ENCODE measurements at places on chromosomes 1 and 21. TPM values are rescaled to one million over a fixed set of nuclear protein-coding genes. Genes with fewer than 3 reads are reported as not detected.
A peak's percentile ranks its signal among the peaks of the same experiment; 100 is the strongest.

GRCh38 chr1:905071-905749, 18.5 kb upstream of the SAMD11 start:
- no peak for DNase-seq

- no peak for DNase-seq
Observed at GRCh38 chr1:168821434-168821833, 92.4 kb upstream of the DPT start.

DNA sequence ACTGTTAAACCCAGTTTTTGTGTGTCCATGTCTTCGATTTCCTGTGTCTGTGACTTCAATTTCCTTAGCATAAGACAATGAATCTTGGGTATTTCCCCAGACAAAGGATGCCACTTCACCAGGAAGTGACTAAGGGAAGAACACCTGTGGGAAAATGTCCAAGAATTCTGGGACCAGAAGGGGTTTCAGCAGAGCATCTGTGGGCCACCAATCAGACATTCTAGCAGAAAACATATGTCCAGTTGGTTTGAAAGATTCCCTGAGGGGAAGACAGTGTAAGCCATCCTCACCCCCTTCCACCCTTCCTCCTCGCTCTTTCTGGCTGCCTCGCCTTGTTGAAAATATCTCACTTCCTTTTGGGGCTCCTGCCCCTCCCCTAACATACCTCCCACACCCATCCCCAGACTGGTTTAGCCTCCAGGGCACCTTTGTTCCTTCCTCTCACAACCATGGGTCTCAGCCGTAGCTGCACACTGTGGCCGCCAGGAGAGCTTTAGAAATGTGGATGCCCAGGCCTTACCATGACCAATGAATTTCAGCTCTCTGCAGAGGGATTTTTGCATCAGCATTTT, 25.5 kb upstream of the IFNAR1 start:
- DNase-seq, result no peak

- no peak for DNase-seq
Observed at GRCh38 chr1:185936641-185937040, 202.4 kb downstream of the HMCN1 start.

DNA sequence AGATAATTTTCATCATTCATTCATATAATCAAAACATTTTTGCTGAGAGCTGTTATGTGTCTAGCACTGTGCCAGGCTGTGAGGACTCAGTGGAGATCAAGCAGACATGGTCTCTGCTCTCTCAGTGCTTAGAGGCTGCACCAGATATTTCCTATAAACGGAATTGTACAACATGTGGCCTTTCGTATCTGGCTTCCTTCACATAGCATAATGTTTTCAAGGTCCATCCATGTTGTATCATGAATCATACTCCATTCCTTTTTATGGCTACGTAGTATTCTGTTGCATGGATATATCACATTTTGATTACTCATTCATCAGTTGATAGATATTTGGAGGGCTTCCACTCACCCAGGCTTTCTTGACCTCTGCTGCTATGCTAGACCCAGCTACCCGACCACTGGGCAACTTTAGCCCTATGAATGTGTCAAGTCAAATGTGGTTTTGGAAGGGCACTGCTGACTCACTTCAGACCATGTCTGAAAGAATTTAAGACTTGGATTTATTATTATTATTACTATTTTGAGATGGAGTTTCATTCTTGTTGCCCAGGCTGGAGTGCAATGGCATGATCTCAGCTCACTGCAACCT, 18.5 kb downstream of the NCF2 start:
- peak; percentile 16 for DNase-seq

DNA sequence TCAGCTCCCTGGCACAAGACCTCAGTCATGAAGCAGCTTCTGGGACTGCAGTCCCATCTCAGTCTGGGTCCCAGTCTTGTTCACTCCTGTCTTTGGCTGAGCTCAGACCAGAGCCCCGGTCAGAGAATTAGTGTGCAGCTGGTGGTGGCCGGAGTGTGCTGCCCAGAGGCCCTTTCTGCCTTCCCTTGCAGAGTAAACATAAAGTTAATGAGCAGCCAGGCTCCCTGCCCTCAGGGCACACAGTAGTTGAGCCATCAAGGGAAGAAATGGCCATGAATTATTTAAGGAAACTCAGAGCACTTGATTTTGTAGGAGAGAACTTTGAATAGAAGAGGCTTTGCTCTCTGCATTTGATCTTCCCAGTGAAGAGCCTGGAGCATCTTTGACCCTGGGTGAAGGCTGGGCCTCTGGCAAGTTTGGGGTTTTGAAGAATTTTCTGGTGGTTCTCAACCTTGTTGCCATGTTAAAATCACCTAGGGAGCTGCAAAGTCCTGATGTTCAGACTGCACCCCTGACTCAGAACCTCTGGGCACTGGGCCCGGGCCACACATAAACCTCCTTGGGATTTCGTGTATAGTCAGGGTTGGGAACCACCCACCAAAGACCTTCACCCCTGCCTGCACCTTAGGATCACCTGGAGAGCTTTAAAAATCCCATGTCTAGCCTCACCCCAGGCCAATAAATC, 26.4 kb upstream of the SELENON start:
- DNase-seq, result peak; percentile 12

- no peak for DNase-seq
Observed at GRCh38 chr1:24586119-24586518, 30.2 kb downstream of the NCMAP start.

- DNase-seq, result no peak
Observed at GRCh38 chr1:226779561-226779960, 40.5 kb upstream of the ITPKB start.

DNA sequence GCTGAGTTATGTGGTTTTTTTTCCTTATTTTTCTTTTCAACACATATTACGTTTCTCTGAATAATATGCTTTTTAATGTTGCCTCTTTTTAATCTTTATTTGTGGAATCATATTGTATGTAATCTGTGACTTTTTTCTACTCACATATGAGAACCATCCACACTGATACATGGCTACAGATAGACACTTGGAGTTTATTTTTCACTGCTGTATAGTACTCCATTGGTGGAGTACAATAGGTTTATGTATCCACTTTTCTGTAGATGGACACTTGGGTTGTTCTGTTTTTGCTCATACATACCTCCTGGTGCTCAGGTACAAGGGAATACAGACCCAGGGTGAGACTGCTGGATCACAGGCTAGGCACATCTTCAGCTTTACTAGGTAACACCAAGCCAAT, 71.5 kb upstream of the ERG start:
- DNase-seq, result no peak

GRCh38 chr1:174971902-174972301, 27.8 kb upstream of the CACYBP start:
- DNase-seq, result no peak

DNA sequence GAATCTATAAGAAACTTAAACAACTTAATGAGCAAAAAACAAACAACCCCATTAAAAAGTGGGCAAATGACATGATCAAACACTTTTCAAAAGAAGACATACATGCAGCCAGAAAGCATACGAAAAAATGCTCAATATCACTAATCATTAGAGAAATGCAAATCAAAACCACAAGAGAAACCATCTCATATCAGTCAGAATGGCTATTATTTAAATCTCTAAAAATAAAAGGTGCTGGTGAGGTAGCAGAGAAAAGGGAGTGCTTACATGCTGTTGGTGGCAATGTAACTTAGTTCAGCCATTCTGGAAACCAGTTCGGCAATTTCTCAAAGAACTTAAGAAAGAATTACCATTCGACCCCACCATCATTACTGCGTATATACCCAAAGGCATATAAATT, 147.7 kb downstream of the FAF1 start:
- no peak for DNase-seq

GRCh38 chr1:212949771-212950170, 570 bp upstream of the VASH2 start:
- DNase-seq, result no peak

Gene KANK4
- not detected for total RNA-seq

Gene OR10Z1
- not detected for total RNA-seq

Gene ZSWIM5
- under 0.01 TPM for total RNA-seq

Gene CACNA1S
- total RNA-seq, result not detected

Gene DNALI1
- 9.1 TPM for total RNA-seq

Gene FAM72B
- total RNA-seq, result 1.6 TPM

Gene GBP5
- not detected for total RNA-seq

Data from IMR-90 (cell line).